ENCODE measurements at places on chromosomes 2 and 18.

GRCh38 chr2:231300020-231300721, 95.3 kb upstream of the B3GNT7 start:
- DNase-seq: peak; percentile 33

DNA sequence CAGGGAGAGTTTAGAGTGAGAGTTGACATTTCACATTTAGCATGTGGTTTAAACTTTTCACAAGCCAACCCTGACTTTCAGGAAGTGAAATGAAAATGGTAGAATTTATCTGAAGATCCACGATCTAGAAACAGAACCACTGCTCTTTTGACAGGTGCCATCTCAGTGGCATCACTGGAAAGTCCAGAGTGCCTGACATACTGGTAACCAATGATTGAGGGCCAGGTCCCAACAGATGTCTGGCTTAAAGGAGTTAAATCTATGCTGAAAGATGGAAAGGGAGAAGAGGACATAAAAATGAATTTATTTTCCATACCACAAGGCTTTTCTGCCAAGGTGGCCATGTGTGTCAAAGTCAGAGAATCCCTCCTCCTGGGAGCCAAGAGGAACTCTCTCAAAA, 2.7 kb downstream of the IL36G start:
- no peak for DNase-seq

- no peak for DNase-seq
Observed at GRCh38 chr18:79344208-79344581, 51.5 kb upstream of the NFATC1 start.

DNA sequence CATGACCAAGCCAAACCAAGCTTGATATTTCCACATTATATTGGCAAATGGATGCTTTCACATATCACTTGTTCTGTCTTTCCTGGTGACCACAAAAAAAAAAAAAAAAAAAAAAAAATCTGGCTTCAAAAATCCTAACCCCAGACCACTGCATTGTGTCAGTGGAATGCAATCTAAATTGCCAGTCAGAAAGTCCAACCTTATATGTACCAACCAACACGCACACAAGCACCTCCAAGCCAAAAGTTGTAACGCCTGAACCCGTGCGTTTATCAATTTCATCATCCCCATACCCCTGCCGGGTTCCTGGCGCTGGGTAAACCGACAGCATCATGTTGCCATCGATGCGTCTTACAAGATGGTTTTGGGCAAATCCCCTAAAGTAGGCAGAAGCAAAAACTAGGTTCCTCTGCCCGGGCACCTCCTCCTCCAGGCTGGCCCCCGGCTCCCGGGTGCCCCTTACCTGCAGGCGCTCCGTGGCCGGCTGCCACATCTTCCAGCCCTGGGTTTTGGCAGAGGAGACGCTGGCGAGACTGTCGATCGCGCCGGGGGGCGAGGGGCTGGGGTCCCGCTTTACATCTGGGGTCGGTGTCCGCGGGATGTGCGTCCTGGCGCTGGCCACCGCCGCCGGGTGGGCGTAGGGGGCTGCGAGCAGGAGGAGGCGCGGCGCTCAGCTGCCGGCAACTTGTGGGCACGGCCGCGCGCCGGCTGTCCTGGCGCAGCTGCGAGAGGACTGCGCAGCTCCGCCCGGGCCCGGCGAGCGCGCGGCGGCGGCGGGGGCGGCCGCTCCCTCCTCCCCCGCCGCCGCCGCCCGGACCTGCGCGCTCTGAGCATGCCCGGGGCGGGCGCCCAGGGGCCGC, at the start of gene PID1:
Gene PID1 (minus strand): TSS at position 737 of the 860 bp plus-strand sequence. CDS start 244 bp downstream, at position 493.
- DNase-seq: peak; percentile 86

DNA sequence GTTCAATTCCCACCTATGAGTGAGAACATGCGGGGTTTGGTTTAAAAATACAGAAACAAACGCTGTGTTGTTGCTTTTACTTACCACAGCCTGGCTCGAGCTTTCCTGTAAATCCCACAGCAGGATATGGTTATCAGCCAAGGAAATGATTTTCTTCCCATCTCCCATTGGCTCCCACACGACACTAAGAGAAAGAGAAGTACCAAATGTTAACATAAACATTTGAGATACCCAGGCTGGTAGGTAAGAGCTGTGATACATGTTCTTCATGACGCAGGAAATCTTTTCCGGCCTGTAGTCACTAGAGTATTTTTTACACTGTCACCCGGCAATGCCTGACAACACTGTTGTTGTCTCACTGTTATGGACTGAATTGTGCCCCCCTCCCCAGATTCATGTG, 163.6 kb downstream of the EIPR1 start:
- no peak for DNase-seq

DNA sequence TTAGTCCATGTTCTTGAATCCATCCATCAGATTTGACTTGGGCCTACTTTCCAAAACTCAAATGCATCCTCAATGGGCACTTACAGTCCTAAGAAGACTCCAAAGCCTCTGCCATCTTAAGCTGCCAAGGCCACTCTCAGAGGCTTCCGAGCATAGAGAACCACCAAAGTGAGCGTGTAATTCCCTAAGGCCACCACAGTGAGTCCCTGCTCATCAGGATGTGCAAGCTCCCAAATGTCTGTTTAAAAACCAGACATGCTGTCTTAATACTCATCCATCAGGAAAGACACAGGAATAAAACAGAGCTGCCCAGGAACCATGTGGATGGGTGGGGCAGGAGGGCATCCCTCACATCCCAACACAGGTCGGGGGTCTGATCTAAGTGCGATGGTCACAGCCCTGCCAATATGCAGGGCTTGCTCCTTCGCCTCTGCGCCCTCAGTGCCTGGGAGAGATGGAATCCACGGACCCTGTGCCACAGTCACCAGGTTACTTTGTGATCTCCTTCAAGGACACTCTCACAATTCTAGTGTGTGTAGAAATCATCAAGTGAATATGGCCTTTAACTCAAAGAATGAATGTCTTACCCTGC, 80.4 kb downstream of the POLR1A start:
- DNase-seq: no peak

DNA sequence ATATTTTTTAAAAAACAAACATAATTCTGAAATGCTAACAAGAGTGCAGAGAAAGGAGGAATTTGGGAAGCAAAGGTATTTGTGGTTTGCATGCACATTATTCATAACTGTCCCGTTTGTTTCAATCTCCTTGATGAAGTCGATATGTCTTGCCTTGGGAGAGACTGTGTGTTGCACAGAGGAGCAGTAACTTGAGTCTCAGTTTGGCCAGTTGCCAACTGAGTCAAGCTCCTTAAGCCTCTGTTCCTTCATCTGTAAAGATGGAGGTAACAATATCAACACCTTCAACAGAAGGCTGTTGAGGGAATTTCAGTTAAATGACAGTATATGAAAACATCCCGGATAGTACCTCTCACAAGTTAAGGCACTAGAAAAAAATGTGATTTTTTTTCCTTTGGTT, 226.2 kb downstream of the ASXL3 start:
- DNase-seq: no peak
